ENCODE measurements at places on chromosomes 12 and 14.

DNA sequence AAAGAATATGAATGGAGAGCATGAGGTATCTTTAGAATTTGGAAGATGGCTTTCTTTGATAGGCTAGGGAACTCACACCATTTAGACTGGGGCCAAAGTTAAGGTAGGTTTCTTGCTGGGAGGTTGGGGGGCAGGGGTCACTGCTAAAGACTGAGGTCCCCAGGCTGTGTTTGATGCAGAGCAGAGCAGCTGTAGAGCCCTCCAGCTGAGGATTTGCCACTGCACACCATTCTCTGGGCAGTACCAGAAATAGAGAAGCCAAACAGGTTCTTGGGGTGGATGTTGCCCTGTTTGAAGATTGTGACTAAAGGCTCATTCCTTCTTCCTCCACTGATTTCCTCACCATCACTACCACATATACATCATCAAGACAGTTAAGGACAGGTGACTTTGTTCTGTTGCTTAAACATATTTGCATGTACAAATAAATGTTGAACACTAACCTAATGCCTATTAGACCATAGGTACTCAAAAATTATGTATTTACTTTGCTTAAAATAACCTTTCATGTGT is 7.9 kb downstream of the NTF3 start:
- no peak for DNase-seq

GRCh38 chr12:74391283-74391682 is 146.4 kb upstream of the ATXN7L3B start:
- no peak for DNase-seq

DNA sequence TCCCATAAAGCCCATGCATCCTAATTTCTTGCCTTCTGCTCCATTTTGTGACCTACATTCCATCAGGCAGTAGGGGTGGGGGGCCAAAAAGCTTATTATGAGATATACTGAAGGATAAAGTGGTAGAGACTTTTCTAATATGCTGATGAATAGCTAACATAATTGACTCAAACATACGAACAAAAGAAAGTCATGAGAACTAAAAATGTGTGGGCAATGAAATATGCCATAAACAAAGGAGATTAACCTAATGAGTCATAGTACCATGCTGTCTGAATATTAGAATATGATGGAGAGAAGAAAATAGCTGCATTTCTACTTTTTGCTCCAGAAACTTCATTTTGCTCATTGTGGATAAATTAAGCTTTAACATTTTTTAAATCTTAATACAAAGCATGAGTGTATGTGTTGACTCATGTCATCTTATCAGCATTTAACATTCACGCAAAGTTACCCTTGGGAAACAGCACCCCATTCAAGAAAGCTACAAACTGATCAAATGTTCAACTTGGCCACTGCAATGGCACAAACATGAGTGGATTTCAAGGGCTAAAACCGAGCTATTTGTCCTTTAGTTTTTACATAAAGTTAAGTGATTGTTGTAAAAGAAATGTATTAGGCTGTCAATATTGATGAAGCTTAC is 64.0 kb upstream of the DIO2 start:
- no peak for DNase-seq

DNA sequence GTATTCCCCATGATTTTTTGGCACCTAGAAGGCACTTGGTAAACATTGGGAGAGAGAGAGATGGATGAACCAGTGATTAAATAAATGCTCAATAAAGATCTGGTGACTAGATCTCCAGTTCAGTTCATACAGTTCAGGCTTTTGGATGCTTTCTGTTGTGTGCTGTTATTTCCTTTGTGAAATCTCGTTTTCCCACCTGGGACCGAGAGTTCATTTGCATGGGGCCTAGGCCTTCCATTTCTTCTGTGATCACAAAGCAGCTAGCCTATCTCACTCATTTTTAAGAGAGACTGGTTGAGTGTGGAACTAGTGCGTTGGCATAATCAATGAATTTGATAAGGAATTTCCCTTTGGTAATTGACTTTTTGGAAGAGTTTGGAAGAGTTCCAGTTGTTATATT is 104.0 kb downstream of the VRK1 start:
- no peak for DNase-seq

DNA sequence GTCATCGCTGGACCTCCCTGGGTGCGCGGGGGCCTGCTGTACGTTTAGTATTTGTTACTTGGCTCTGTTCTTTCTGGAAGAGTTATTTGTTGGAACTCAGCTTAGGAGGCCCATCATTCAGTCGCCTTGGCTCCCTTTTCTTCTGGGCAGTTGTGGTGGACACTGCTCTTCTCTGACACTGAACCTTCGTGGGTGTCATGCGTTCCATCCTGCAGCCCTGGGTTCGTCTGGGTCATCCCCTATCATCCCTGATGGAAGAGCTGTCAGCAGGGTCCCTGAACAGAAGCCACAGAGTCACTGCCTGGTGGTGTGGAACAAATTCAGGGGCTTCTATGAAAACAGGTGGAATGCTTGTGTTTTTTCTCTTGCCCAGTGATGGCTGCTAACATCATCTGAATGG is 52.9 kb upstream of the SCN8A start:
- DNase-seq = no peak

DNA sequence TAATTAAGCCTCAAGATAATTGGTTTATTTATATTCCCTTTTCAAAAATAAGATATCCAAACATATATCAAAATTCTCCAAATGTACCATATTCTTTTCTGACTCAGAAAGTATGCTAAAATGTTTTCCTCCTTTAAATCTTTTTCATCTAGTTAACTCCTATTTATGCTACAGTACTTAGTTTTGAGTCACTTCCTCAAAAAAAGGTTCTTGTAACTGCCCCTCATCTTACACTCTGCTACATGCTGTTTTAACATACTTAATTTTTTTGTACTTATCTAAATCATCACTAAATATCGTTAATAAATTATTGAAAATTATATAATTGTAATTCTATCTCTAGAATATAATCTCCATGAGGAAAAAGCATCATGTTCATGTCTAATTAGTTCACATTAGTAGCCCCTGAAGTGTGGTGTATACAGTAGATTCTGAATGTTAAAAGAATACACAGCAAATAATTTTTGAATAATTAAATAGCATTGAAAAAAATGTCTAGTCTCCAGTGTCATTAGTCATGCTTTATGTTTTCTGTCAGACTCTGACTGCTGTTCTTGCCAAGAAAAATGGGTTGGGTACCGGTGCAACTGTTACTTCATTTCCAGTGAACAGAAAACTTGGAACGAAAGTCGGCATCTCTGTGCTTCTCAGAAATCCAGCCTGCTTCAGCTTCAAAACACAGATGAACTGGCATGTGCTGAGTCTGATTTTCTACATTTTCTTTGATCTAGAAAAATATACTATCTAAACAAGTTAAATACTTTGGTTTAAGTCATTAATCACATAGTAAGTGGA is 3.5 kb downstream of the KLRD1 start:
- no peak for DNase-seq

DNA sequence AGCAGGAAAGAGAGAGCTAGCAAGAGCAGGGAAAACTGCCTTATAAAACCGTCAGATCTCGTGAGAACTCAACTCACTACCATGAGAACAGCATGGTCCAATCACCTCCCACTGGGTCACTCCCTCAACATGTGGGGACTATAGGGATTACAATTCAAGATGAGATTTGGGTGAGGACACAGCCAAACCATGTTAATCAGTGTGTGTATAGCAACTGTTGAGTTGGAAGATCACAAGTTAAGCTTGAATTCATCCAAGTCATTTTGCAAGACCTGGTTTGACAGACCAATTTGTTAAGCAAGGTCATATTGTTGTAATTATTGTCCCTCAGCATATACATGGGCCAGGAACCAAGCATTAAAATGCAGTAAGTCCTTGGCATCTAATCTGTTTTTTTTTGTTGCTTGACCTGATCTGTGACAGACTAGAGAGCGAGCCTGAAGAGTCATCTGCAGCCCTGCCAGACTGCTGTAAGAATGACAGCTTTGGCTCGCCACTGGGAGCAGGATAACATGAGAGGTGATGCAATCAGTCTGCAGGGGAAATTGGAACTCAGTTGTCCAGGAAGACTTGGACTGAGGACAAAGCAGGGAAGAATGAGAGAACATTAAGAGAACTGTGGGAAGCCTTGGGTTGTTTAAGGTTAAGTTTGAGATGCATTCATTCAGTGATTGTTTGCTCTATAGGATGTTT is 297.6 kb upstream of the SEL1L start:
- DNase-seq = no peak

DNA sequence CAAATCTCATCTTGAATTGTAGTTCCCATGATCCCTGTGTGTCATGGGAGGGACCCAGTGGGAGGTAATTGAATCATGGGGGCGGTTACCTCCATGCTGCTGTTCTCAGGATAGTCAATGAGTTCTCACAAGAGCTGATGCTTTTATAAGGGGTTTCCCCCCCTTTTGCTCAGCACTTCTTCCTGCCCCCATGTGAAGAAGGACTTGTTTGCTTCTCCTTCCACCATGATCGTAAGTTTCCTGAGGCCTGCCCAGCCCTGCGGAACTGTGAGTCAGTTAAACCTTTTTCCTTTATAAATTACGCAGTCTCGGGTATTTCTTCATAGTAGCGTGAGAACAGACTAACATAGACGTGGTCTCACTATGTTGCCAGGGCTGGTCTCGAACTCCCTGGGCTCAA is 56.1 kb upstream of the EIF5 start:
- DNase-seq = no peak

GRCh38 chr12:54624315-54625279 is 10.1 kb downstream of the LACRT start:
- no peak for DNase-seq

GRCh38 chr12:15474766-15475165 is 152.5 kb downstream of the PTPRO start:
- DNase-seq = no peak

DNA sequence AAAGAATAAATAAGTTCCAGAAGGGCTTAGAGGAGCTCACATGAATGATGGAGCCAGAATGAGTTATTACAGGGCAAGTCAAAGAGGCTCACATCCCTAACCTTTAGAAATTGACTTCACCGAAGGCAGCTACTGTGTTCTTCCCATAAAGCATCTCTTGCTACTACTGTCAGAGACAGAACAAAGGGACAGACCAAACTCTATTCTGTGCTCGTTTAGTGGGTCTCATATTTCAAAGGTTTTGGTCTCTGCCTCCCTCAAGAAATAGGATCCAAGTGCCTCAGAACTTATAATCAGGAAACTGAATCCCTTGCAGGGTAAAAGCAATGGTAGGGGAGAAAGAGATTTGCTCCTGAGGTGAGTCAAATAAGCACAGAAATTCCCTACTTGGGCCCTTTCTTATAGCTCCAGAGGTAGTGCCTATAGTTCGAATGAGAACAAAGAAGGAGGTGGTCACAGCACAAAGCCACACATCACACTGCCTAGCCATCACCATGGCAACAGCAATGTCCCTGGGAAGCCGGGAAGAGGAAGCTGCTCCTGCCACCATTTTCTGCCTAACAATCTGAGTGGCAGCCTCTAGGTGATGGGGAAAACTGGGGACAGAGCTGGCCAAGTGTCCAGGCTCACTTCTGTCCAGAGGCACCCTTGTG is 294.9 kb downstream of the FOXN3 start:
- no peak for DNase-seq

- peak; percentile 63 for DNase-seq
Observed at GRCh38 chr12:76144245-76144549, 59.7 kb upstream of the NAP1L1 start.

Measured in hematopoietic multipotent progenitor cell (in vitro differentiated cells).